PC-3 (cell line): ENCODE measurements at places on chromosomes 13 and 19. TPM values are rescaled to one million over a fixed set of nuclear protein-coding genes. Genes with fewer than 3 reads are reported as not detected.

- H3K4me3 ChIP-seq, result no peak overlapping the region
- H3K36me3 ChIP-seq, result no peaks in the 10 kb centered on the region
- no peaks in the 10 kb centered on the region for H3K4me1 ChIP-seq
- no peaks in the 10 kb centered on the region for H3K27me3 ChIP-seq
- no peak for DNase-seq
These were observed 185.8 kb downstream of the OLFM4 start for GRCh38 chr13:53214433-53214832.

GRCh38 chr13:42907745-42908144 is 84.3 kb downstream of the EPSTI1 start:
- H3K36me3 ChIP-seq, result no peaks in the 10 kb centered on the region
- no peak overlapping the region for H3K4me3 ChIP-seq
- no peaks in the 10 kb centered on the region for H3K27me3 ChIP-seq
- DNase-seq, result no peak

DNA sequence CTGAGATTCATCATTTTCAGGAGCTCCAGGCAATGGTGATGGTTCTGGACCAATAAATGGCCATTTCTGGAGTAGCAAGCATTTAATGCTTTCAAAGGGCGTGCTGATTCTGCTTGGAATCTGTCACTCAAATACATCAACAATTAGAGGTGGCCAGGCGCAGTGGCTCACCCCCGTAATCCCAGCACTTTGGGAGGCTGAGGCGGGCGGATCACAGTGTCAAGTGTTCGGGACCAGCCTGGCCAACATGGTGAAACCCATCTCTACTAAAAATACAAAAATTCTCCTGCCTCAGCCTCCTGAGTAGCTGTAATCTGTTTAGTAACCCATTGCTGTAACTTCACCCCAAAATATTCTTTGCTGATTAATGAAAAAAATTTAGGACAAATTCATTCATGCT is 1574.2 kb downstream of the EFNB2 start:
- no peaks in the 10 kb centered on the region for H3K27me3 ChIP-seq
- H3K4me3 ChIP-seq, result no peak overlapping the region
- DNase-seq, result no peak
- H3K4me1 ChIP-seq, result no peaks in the 10 kb centered on the region
- H3K27ac ChIP-seq, result no peak overlapping the region
- no peaks in the 10 kb centered on the region for H3K36me3 ChIP-seq

DNA sequence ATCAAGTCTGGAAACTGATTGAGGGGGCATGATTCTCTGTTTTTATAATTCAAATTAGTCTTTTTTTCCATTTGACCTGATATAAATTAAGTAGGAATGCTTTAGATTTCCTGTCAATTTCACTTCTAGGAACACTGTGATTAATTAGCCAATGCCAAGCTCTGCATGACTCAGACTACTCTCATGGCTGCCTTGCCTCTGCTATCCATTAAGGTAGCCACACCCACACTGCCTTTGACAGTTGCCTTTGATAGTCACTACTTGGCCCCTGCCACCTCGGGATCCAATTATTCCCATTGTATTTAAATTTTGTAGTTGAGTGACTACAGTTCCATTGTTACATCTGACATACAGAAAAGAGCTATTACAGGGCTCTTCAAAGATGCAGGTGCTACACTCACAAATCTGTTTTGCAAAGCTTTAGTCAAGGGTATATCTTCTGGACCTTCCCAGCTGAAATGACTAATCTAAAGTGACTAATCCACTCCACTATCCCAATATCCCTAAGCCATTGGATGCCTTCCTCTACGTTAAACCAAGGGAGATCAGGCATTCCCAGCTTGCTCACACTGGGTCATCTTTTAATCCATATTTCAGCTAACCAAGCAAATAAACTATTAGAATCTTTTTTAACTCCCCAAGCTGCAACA is 1193.1 kb upstream of the MIR17HG start:
- H3K27me3 ChIP-seq, result no peaks in the 10 kb centered on the region
- no peak overlapping the region for H3K27ac ChIP-seq
- no peaks in the 10 kb centered on the region for H3K4me1 ChIP-seq
- DNase-seq, result peak; percentile 43
- H3K36me3 ChIP-seq, result no peaks in the 10 kb centered on the region

- no peak for DNase-seq
- peaks cover 4% of the 10 kb centered on the region; the same call in 1 of the 2 replicates for H3K36me3 ChIP-seq
- no peak overlapping the region for H3K4me3 ChIP-seq
- no peak overlapping the region for H3K27ac ChIP-seq
These were observed 30.3 kb downstream of the DHX34 start for GRCh38 chr19:47379381-47379938.

DNA sequence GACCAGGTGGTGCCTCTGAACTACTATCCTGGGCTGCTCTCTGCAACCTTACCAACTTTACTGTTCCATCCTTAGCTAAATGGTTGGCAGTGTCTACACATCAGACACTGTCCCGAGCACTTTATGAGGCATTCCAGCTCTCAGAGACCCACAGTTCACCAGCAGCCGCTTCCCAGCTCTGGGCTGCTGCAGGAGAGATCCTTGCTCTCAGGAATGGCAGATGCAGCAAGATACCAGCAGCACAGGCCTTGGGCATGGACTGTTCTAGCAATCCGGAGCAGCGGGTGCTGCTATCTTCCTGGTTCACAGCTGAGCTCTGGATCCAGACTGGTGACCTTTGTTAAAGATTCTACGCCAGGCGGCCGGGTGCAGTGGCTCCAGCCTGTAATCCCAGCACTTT is 3.3 kb upstream of the LPAR2 start:
- H3K36me3 ChIP-seq, result peaks cover 3% of the 10 kb centered on the region; the same call in 1 of the 2 replicates
- H3K27ac ChIP-seq, result no peak overlapping the region
- H3K4me3 ChIP-seq, result no peak overlapping the region
- H3K4me1 ChIP-seq, result peaks cover 13% of the 10 kb centered on the region
- no peak for DNase-seq

- H3K27me3 ChIP-seq, result peaks cover 8% of the 10 kb centered on the region
- no peak overlapping the region for H3K4me3 ChIP-seq
- H3K4me1 ChIP-seq, result no peaks in the 10 kb centered on the region
These were observed 13.7 kb upstream of the SOX1 start for GRCh38 chr13:112053167-112053743.

DNA sequence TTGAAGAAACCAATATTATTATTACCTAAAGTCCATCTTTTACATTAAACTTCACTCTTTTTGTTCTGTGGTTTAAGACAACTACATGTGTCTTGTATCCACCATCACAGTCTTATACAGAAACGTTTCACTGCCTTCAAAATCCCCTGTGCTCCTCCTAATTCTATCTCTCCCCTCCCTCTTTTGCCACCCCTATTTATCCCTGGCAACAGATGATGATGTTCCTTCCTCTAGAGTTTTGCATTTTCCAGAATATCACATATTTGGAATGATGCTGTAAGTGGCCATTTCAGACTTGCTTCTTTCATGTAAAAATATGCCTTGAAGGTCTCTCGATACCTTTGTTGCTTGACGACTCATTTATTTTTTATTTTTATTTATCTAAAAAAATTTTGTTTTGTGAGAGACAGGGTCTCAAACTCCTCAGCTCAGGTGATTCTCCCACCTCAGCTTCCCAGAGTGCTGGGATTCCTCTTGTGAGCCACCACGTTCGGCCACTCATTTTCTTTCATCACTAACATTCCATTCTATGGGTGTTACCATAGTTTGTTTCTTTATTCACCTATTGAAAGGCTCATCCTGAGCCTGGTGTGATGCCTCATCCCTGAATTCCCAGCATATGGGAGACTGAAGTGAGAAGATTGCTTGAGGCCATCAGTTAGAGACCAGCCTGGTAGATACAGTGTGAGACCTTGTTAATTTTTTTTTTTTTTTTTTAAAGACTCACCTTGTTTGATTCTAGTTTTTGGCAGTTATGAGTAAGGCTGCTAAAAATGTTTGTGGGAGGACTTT is 8.4 kb downstream of the ZNF763 start:
- DNase-seq, result no peak
- no peaks in the 10 kb centered on the region for H3K27me3 ChIP-seq
- no peak overlapping the region for H3K4me3 ChIP-seq
- peaks cover 16% of the 10 kb centered on the region for H3K36me3 ChIP-seq
- H3K4me1 ChIP-seq, result no peaks in the 10 kb centered on the region

Gene RXFP2
- not detected in 2 replicates for total RNA-seq

Gene LAMP1
- total RNA-seq, result 110 and 111 TPM in 2 replicates

Gene MRPL57
- 56.4 and 92.3 TPM in 2 replicates for total RNA-seq

Gene SCEL
- total RNA-seq, result 3.0 and 3.5 TPM in 2 replicates
